Renal cortical epithelial cell (primary cell): ENCODE measurements at places on chromosomes 5 and 9. TPM values are rescaled to one million over a fixed set of nuclear protein-coding genes. Genes with fewer than 3 reads are reported as not detected.

The ST8SIA4 gene
- total RNA-seq: 0.17 and 3.9 TPM in 2 replicates

The PCDHAC2 gene
- total RNA-seq: 1.0 and 1.1 TPM in 2 replicates

The LHX2 gene
- total RNA-seq: not detected in 2 replicates

The PRUNE2 gene
- 30.4 and 38.8 TPM in 2 replicates for total RNA-seq

The TAF7 gene
- total RNA-seq: 68.9 and 99.9 TPM in 2 replicates

The TRPM3 gene
- total RNA-seq: 0.35 and 2.9 TPM in 2 replicates

The CMYA5 gene
- total RNA-seq: 2.8 TPM in 1 of 2 replicates, not detected in the other

DNA sequence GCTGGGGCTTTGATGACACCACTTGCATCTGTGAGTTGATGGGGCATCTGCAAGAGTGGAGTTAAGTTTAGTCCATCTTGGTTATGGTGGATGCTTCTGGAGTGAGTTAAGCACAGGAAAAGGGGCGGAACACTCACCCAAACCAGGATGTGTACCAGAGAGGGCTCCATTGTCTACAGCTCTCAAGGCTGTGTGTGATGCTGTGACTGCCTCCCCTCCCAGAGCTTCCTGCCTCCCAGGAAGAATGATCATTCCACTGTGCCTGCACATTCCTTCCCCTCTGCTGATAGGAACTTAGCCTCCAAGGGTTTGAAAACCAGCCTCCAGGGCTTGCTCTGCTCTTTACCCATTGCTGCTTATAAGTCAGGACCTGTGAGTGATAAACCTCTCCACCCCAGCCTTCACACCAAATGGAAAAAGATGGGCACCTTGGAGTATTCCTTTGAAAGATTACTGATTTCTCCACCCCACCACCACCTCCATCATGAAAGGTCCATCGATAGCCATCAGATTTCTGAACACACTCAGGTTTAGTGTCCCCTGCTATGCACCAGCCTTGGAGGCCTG lies 160.1 kb upstream of the SPRY4 start:
- DNase-seq: no peak

DNA sequence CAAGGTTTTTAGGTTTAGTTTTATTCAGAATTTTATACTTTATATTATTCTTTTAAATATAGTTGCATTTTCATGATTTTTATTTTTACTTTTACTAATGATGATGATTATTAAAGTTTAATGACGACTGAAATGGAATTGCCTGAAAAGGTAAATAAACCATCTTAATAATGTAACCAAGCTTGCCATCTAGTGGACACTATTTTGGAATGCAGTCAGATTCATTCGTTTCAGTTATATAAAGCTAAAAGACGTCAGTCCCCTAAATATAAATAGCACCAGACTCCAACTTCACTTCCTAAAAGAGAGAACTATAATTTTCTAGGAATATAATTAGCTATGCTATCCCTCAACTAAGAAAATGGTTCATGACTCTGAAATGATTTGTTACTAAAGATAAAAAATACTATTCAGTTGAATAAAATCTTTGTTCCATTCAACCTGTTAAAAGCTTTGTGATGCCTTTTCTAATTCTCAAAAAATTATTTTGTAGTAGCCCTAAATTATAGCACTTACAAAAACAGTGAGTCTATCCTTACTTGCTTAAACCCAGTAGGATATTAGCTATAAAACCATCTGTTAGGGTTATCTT lies 19.9 kb downstream of the ABITRAM start:
- peak; percentile 66 for DNase-seq

DNA sequence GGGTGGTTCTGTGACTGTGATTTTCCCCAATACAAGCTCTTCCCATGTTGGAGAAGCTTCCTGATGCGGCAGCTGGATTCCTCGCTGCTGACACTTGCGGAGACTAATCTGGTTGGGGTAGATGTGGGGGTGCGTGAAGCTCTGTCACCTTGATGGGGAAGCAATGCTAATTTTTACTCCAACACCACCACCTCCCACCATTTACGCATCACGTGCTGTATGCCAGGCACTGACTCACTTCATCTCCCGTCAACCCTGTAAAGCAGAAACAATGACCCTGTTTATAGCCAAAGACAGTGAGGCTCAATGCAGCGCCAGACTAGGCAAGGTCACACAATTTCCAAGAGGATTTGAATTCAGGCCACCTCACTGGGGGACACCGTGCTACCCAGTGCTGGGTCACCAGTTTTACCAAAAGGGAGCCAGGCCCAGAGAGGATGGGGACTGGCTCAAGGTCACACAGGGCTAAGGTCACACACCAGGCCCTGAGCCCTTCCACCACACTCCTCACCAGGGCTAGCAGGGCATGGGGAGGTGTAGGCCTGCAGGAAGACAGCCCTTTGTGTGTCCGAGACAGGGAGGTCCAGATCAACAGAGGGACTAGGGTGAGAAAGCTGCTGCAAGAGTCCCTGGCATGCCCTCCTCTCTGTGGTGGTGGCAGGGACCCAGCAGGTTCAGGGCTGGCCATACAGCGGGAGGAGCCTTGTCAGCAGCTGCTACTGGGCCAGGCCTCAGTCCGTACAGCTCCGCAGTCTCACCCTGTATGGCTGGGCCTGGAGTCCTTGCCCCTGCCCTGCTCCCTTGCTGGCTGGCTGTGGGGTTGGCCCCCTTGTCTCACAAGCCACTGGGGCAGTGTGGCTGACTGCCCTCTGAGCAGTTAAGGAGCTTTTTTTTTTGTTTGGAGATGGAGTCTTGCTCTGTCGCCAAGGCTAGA lies 3.3 kb downstream of the STKLD1 start:
- DNase-seq: no peak

DNA sequence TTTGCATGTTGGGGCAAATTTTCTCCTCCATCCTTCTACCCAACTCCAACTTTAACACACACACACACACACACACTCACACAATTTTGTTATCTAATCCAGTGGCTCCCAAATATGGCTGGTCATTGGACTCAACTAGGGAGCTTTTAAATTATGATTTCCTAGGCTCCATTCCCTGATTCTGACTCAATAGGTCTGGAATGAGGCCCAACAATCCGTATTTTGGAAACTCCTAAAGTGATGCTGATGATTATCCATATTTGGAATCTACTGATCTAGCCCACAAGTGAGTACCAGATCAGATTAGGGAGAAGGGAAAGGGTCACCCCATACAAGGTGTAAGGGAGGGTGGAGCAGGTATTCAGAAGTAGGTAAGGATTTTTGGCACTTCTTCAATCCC lies 309.7 kb downstream of the TLE1 start:
- DNase-seq: no peak

DNA sequence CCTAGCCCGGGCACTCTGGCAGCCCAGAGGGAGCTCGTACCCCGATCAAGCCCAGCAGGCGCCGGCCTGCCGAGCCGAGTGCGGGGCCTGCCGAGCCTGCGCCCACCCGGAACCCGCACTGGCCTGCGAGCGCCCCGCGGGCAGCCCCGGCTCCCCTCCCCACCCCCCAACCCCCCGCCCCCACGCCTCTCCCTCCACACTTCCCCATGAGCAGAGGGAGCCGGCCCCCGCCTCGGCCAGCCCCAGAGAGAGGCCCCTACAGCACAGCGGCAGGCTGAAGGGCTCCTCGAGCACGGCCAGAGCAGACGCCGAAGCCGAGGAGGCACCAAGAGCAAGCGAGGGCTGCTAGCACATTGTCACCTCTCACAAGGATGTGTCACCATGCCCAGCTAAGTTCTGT lies 36.2 kb upstream of the CCDC180 start:
- DNase-seq: no peak

DNA sequence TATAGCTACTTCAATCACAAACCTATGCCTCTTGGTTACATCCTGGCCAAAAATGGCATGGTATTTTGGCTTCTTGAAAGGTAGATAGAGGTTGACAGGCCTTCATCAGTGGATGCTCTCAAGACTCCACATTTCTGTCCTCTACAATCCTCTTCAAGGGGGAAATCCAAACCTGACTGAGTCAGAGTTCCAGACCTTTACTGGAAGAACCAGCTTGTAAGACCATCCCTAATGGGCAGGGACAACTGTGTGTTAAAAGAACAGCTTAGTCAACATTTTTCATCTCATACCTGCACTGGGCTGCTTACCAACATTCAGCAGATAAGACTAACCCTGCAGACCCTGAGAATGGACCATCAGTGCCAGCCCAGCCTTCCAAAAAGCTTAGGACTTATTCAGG lies 155.7 kb downstream of the CDK5RAP2 start:
- peak; percentile 22 for DNase-seq

DNA sequence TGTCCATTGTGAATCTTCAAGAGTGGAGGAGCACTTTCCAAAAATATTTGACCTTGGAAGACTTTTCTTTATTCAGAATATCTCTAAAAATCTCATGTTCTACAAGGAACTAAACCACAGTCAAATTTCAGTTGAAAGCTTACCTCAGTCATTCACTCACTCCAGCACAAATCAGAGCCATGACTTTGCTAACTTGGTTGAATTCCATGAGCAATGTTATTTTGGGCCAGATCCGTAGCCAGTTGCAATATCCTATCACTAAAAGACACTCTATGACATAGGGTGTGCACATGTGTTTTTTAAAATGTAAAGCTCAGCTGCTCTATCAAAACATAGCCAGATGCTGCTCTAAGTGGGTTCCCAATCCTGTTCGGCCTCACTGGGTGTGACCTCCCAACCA lies 156.1 kb upstream of the ANKRD55 start:
- no peak for DNase-seq

GRCh38 chr9:1261266-1261665 lies 211.1 kb downstream of the DMRT2 start:
- DNase-seq: no peak
